Activated T-cell treated with anti-CD3 and anti-CD28 coated beads for 4 hours (primary cell): ENCODE measurements at places on chromosomes 5 and 9.

- no peak for DNase-seq
Measured at GRCh38 chr9:99807956-99808355, 13.7 kb upstream of the NR4A3 start.

- no peak for DNase-seq
Measured at GRCh38 chr9:6562201-6562600, 83.3 kb downstream of the GLDC start.

- DNase-seq: no peak
Measured at GRCh38 chr5:21263361-21263760, 1275.4 kb upstream of the CDH18 start.

- no peak for DNase-seq
Measured at GRCh38 chr5:140312067-140312790, 9.3 kb upstream of the PFDN1 start.

- DNase-seq: no peak
Measured at GRCh38 chr5:125189531-125189941, 443.1 kb upstream of the ZNF608 start.

DNA sequence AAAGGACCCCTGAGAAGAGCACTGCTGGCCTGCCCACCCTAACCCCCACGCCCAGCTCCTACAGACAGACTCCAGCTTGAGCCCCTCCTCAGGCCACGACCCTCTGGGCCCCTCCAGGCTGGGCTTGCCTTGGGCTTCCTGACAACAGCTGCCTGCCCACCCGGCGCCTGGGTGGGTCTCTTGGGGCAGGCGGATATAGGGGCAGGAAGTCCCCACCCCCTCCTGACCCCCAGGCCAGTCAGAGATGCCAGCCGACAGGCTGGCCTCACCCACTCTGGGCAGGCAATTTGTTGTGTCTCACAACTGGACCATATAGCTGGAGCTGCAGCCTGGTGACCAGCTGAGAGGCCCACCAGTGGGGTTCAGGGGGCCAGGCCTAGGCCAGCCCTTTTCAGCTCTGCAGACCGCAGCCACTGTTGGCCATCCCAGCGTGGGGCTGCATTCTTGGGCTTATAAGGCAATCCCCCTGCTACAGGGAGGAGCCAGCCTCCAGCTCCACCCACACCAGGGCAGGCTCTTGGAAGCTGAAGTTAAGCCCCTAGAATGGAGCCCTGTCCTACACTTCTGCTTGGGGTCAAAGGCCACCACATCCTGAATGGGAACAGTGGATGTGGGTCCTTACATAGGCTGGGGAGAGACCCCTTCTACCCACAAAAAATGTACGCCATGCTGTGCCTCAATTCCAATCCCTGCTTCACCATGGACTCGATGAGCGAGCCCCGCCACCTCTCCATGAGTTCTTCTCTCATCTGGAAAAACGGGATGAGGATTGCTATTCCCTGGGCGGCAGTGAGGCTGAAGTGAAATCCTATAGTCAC lies 2.0 kb downstream of the PDLIM7 start:
- no peak for DNase-seq

- no peak for DNase-seq
Measured at GRCh38 chr9:121699571-121700164, 48.2 kb downstream of the DAB2IP start.

DNA sequence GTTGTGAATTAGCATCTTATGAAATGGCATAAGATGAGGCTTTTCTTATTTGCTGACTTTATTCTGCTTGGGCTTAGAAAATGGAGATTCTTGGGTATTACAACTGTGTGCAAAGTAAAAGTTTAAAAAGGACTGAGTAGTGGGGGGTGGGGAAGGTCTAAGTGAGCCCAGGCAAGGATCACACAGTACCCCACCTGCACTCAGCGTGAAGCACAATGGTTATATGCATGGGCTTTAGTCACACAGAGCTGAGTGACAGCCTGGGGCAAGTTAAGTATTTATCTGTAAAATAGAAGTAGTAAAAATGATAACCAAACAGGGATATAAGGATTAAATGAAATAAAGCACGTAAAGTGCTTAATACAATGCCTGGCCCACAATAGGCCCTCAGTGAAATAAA lies 247.4 kb downstream of the FAM114A2 start:
- DNase-seq: no peak

GRCh38 chr5:176787676-176788075 lies 22.7 kb upstream of the UNC5A start:
- DNase-seq: no peak
